ENCODE measurements at places on chromosomes 11 and 22. TPM values are rescaled to one million over a fixed set of nuclear protein-coding genes. Genes with fewer than 3 reads are reported as not detected.

FLRT1 gene
- polyA plus RNA-seq = 21.0 TPM

UBQLN3 gene
- not detected for polyA plus RNA-seq

GRCh38 chr11:27991736-27992135 is 116.2 kb downstream of the KIF18A start:
- no peak for DNase-seq

DNA sequence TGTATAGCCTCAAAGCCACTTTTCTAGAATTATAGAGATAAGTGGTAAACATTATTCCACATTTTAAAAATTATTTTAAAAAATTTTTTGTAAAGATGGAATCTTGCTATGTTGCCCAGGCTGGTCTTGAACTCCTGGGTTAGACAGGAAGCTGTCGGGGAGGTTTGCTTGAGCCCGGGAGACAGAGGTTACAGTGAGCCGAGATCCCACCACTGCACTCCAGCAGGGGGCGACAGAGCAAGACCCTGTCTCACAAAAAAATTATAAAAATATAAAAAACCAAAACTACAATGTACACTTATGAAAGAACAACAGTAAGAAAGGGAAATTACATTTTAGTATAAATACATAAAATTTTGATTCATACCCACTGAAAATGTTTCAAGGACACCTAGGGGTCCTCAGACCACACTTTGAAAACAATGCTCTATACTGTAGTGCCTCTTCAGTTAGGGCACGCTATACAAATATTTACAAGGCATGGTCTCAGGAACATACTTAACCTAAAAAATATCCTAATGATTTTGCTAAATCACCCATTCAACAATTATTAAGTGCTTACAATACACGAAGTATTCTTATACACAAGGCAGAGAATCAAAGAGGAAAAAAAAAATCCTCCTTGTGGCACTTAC is 111.2 kb downstream of the MRTFA start:
- DNase-seq = no peak

- DNase-seq = no peak
These were observed 53.6 kb upstream of the LYVE1 start for GRCh38 chr11:10622108-10622507.

GRCh38 chr11:44629732-44630345 is 64.4 kb downstream of the CD82 start:
- no peak for DNase-seq

- DNase-seq = no peak
These were observed 33.6 kb downstream of the TMEM184B start for GRCh38 chr22:38239101-38239761.

GRCh38 chr11:92642177-92642931 is 327.1 kb upstream of the MTNR1B start:
- DNase-seq = peak; percentile 28

DNA sequence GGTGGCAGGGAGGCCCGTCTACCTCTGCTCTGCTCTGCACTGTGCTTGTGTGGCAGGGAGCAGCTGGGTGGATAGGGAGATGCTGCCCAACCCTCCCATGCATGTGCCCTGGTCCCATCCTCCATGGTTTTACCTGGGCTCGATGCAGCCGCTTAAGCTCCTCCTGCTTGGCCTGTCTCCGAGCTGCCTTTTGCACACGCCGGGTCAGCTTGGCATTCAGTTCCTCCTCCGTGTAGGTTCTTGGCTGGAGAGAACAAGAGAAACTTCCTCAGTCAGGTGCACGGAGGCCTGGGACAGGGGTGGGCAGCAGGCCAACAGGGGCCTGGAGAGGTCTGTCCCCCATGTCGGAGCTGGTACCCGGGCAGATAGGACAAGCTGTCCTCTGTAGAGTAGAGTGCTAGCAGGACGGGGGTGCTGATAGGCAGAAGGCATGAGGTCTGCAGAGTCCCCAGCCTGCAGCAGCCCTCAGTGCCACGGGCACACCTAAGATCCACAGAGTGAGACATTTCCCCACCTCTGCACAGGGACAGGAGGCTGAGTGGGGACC is 36.4 kb upstream of the BID start:
- no peak for DNase-seq

DNA sequence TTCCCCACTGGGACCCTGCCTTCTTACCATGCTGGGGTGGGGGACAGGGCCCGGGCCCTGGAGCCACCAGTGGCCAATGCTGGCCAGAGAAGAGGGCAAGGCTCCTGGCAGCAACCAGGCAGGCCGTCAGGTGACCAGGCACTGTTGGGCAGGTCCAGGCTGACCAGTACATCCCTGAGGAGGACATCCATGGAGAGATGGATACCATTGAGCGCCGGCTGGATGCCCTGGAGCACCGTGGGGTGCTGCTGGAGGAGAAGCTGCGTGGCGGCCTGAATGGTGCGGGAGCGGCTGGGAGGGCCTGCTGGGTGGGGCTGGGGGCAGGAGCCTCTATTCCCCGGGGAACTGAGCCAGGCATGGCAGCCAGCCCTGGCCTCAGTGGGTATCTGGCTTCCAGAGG is 21.0 kb downstream of the C22orf23 start:
- no peak for DNase-seq

OR5P2 gene
- polyA plus RNA-seq = not detected

GRCh38 chr22:36289406-36289870 is 36.5 kb downstream of the APOL1 start:
- no peak for DNase-seq

DNA sequence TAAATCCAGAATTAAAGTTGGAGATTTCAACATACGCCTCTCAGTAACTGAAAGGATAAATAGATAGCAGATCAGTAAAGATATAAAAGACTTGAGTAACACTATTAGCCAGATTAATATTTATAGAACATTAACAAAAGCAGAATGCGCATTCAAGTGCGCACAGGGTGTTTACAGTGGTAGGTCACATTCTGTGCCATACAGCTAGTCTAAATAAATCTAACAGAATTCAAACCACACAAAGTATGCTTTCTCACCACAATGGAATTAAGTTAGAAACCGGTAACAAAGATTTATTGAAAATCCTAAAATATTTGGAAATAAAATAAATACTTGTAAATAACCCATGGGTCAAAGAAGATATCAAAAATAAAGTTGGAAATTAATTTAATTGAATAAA is 341.0 kb downstream of the DYNC2H1 start:
- DNase-seq = no peak

- no peak for DNase-seq
These were observed 19.4 kb downstream of the RNH1 start for GRCh38 chr11:487571-488021.

DNA sequence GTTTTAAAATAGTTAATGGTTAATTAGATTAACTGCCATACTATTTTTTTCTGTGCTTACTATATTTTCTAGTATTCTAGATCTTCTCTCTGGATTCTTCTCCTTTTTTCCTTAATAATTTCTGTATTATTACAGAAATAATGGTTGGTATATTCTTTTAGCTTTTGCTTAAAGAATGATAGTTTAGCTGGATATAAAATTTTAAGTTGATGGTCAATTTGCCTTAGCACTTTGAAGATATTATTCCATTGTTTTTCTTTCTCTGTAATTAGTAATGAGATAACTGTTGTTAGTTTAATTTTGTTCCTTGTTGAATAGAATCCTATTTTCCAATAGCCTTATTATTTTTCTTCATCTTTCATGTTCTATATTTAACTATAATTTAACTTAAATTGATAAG is 99.9 kb upstream of the NCAM1 start:
- no peak for DNase-seq

SCN4B gene
- 30.7 TPM for polyA plus RNA-seq

DNA sequence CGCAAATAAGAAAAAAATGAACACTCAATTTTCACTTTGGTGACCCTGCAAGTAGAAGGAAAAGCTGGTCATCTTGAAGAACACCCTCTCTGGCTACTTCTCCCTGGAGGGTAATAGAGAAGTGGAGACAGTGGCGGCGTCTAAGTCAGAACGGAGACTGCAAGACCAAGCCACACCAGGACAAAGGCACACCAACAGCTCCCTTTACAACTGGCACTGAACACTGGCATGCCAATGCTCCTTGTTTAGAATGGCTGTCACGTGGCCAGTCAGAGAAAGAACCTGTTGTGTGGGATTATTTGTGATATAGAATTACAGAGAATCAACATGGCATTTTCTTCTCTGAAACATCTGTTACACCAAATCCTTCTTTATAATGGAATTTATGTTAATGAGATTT is 61.3 kb upstream of the YPEL1 start:
- DNase-seq = peak; percentile 69

- DNase-seq = no peak
These were observed 164.9 kb downstream of the MIAT start for GRCh38 chr22:26822313-26822712.

SLC22A9 gene
- 0.11 TPM for polyA plus RNA-seq

DNA sequence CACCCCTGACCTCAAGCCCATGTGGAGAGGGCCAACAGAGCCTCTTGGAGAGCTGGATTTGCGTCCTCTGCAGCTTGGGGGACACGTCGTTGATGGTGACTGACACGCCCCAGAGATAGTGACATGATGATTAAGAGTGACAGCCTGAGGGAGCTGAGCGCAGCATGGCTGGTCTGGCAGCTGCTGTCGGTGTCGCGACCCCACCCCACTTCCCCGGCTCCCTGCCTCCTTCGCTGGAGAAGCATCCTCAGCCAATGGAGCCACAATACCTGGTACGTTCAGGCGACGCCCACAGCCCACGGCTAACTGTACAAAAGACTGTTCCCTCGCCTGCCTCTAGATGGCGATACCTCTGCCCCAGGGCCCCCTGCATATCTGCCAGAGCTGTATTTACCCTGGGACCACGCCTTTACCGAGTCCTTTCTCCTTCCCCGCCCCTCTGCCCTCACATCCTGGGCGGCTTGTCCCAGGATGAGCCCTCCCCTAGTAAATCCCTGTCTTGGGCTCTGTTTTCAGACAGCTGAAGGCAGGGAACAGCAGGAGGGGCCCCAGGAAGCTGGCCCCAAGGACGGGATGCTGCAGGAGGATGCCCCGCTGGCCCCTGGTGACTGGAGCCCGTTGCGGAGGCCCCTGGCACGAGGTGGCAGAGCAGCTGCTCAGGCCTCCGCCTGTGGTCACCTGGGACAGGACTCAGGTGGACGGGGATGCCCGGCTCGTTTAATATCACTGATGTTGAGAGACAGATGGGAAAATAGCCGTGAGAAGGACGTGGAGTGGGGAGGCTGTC is 90.6 kb downstream of the RPS6KA4 start:
- peak; percentile 36 for DNase-seq

GRCh38 chr11:12216041-12216451 is 105.7 kb downstream of the MICAL2 start:
- no peak for DNase-seq

GRCh38 chr11:61357233-61357893 is 4.3 kb downstream of the CYB561A3 start:
- DNase-seq = no peak

DNA sequence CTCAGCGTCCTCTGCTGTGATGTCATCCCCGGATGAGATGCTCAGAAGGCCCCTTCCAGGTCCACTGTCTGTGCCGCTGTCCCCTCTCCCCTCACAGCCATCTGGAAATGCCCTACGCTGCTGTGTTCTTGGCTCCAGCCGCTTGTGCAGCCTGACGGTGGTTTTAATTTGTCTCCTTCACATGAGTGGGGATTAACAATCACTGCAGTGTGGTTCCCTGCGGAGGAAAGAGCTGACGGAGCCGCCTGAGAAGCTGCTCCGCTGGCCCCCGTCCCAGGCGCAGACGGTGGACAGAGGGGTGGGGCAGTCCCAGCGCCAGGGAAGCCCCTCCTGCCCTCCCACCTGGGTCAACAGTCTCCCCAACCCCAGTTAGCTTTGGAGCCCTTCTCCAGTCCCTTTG is 67.5 kb upstream of the PHF21B start:
- no peak for DNase-seq

DNA sequence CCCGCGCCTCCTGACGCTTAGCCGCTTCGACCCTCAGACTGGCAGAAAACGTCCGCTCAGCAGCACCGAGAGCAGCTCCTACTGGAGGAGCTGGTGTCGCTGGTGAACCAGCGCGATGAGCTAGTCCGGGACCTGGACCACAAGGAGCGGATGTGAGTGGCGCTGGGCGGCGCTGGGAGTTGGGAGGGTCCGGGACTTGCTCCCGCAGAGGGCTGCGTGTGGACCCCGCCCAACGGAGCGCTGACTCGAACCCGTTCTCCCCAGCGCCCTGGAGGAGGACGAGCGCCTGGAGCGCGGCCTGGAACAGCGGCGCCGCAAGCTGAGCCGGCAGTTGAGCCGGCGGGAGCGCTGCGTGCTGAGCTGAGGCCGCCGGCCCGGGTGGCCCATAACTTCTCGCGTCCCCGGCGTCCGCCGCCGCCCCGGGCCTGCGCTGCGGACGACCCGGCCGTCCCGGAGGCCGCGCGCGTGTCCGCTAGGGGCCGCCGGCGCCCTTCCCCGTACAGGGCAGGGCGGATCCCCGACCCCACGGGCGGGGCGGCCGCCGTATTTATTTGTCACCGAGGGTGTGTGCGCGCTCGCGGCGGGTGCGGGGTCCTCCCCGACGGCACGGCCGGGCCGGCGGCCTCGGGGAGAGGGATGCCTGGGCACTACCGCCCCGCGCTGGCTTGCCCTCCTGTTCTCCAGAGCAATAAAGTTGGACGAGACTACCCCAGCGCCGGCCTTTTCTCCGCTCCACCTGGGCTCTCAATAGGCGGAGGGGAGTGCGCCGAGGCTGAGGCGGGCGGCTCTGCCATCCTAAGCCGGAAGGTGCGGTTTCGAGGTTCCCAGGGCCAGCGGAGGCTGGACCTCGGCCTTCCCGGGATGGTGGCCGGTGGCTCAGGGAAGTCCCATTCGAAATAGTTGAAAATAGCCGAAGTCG is 3.4 kb downstream of the KCNK7 start:
- peak; percentile 12 for DNase-seq

TLCD5 gene
- polyA plus RNA-seq = 15.7 TPM

DNA sequence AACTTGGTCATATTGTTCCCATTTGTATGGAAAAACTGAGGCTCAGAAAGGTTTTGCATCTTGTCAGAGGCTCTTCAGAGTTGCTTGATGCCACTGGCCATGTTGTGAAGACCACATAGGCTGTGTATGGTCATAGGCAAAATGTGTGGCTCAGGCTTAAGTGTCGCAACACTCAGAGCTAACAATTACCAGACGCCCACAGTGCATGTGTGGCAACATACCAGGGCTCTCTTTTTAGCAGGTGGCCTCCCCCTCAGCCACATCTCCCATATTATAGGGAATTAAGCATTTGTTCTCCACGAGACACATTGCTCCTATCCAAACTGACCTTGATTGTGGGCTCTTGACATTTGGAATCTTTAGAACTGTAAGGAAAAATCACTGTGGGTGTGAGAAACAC is 802.5 kb downstream of the DLG2 start:
- no peak for DNase-seq

GRCh38 chr22:25716637-25717036 is 25.4 kb upstream of the MYO18B start:
- no peak for DNase-seq
